ENCODE measurements at places on chromosomes 4 and X. TPM values are rescaled to one million over a fixed set of nuclear protein-coding genes. Genes with fewer than 3 reads are reported as not detected.
A peak's percentile ranks its signal among the peaks of the same experiment; 100 is the strongest.

DNA sequence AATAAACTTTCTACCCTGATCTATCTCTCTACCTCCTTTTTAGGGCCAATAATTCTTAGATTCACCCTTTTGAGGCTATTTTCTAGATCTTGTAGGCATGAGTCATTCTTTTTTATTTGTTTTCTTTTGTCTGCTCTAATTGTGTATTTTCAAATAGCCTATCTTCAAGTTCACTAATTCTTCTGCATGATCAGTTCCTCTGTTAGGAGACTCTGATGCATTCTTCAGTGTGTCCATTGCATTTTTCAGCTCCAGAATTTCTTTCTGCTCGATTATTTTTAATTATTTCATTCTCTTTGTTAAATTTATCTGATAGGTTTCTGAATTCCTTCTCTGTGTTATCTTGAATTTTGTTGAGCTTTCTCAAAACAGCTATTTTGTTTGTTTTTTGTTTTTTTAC is 11.3 kb downstream of the CXorf58 start:
- no peak for DNase-seq

GRCh38 chr4:25970226-25970675 is 56.2 kb downstream of the SMIM20 start:
- peak; percentile 36 for DNase-seq

- DNase-seq = no peak
These were observed 234.7 kb downstream of the OR13H1 start for GRCh38 chrX:131778269-131779218.

DNA sequence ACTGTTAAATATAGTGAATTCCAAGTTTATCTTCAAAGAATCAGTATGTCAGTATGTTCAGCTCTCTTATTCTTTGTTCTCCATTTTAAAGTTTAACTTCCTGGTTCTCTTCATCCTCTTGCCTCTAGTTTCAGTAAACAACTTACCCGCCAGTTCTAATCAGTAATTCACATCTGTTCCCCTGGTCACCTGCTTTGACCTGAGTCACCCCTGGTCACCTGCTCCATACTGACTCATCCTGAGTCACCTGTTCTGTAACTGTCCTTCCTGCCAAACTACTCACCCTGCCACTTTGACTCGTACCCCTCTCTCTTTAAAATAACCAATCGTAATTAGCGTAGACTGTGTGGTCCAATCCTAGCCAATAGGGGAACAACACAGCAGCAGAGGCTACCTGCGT is 992.7 kb upstream of the HS3ST1 start:
- no peak for DNase-seq

DNA sequence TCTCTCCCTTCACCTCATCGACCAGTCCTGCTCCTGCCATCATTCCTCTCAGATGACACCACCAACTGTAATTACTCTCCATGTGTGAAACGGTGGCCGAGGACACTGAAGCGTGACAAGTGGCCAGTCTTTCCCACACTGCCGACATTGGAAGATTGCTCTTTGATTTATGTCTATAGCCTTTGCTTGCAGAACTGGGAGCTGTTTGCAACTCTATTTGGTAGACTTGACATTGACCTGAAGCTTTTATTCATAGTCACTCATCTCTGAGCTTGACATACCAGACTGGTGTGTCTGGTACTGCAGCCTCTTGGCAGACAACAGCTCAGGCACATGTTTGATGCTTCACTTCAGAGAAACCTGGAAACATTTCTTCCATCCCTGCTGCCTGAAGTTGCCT is 121.8 kb upstream of the GALNT7 start:
- DNase-seq = no peak

DNA sequence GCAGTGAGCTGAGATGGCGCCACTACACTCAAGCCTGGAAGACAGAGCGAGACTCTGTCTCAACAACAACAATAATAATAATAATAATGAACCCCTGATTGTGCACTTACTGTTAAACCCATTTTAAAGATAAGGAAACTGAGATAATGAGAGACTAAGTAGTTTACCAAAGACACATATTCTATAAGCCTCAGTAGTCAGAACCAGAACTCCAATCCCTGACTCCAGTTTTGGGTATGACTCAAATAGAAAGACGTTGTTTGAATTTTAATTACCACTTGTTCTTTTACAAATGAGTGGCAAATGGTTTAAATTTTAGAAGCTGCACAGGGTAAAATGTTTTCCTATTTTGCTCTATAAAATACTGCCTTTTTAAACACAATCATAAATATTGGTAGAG is 37.4 kb downstream of the ACSL4 start:
- DNase-seq = no peak

GRCh38 chr4:107857741-107858140 is 33.0 kb downstream of the SGMS2 start:
- DNase-seq = no peak

DNA sequence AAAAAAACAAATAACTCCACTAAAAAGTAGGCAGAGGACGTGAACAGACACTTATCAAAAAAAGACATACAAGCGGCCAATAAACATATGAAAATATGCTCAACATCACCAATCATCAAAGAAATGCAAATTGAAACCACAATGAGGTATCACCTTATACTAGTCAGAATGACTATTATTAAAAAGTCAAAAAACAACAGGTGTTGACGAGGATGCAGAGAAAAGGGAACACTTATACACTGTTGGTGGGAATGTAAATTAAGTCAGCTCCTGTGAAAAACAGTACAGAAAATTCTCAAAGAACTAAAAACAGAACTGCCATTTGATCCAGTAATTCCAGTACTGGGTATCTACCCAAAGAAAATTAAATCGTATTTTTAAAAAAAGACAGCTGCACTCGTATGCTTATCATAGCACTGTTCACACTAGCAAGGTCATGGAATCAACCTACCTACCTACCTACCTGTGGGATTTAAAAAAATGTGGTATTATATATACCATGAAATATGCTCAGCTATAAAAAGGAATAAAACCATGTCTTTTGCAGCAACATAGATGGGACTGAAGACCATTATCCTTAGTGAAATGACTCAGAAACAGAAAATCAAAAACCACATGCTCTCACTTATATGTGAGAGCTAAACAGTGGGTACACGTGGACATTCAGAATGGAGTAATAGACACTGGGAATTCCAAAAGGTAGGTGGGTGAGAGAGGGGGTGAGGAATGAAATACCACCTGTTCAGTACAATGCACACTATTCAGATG is 24.8 kb upstream of the PTPN13 start:
- DNase-seq = no peak

- no peak for DNase-seq
These were observed 49.0 kb upstream of the SHISA3 start for GRCh38 chr4:42348247-42348646.

GRCh38 chrX:40877887-40878286 is 142.5 kb upstream of the MED14 start:
- DNase-seq = no peak

DNA sequence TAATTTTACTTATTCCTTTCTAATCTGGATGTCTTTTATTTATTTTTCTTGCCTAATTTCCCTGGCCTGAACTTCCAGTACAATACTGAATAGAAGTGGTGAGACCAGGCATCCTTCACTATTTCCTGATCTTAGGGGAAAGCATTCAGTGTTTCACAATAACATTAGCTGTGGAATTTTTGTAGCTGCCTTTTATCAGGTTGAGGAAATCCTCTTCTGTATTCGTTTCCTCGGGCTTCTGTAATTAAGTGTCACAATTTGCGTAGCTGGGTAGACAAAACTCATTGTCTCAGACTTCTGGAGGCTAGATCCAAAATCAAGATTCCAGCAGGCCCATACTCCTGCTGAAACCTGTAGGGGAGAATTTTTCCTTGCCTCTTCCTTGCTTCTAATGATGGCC is 598.4 kb upstream of the FTHL17 start:
- DNase-seq = no peak

DNA sequence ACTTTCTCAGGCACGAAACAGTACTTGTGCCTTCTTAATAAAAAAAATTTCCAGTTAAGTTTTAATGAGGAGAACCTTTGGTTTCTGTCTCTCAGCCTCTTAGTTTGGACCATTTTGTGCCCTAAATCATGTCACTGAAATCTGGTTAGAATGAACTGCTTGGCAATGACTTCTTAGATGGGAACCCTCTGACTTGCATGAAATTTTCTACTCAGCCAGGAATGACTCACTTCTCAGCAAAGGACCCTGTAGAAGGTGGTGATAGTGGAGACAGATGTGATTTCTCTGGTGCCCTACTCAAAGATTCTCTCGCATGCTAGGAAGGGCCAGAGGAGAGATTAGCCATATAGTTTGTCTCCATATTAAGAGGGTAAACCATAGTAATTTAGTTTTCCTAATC is 50.5 kb downstream of the RASL11B start:
- no peak for DNase-seq

DNA sequence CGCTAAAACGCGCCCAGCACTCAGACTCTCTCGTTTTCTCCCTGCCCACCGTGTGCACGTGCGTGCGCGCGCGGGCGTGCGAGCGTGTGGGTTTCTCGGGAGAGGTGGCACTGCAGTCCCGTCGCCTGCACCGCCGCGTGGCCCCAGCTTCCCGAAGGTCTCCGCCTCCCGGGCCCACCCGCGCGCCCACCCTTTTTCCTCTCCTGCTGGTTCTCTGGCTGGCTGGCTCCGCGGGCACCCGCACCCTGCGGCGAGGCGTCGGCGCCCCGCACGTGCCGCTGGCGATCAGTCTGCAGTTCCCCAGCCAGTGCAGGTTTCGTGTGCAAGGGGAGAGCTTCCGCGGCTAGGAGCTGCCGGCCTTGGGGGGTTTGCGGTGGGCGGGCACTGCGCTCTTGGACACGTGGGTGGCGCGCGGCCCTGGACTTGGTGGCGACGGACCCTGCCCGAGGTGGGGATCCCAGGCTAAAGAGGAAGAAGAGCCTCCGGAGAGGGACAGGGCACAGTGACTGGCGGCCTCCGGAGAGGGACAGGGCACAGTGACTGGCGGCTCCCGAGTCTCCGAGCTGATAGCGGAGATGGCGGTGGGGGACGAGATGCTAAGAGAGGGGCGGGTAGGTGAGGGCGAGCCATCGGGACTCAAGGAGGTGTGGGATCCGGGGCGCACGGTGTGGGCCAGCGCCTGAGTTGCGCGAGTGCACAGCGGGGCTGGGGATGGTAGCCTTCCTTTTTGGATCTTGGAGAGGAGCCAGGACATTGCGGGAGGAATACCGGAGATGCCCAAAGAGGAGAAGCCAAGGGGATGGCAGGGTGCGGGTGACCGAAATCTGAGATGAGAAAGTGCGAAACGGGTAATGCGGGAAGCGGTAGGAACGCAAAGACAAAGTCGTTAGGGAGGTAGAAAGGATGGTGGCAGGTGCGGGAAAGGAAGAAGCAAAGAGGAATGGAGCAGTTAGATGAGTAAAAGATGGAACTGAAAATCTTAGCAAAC is at the start of gene FAM184B:
Gene FAM184B, minus strand, starts transcription at position 322 of the 988 bp plus-strand sequence. CDS start 322 bp downstream, outside the sequence.
- DNase-seq = no peak

- no peak for DNase-seq
These were observed 16.0 kb upstream of the C4orf36 start for GRCh38 chr4:86908251-86908657.

The CEP135 gene
- total RNA-seq = 3.0 TPM

The REPS2 gene
- total RNA-seq = 9.9 TPM

The CSAG2 gene
- not detected for total RNA-seq

The SCRG1 gene
- total RNA-seq = 0.24 TPM

The SSX4B gene
- not detected for total RNA-seq

The TMSB15C gene
- total RNA-seq = 0.25 TPM

The SPANXA1 gene
- not detected for total RNA-seq

The PCDH19 gene
- total RNA-seq = 0.64 TPM

The GLUD2 gene
- total RNA-seq = 1.8 TPM

The COX7B2 gene
- total RNA-seq = not detected
